ENCODE measurements at places on chromosomes 3 and 15. TPM values are rescaled to one million over a fixed set of nuclear protein-coding genes. Genes with fewer than 3 reads are reported as not detected.
A peak's percentile ranks its signal among the peaks of the same experiment; 100 is the strongest.

GRCh38 chr3:100068826-100069225, 45.5 kb downstream of the FILIP1L start:
- DNase-seq = peak; percentile 53

- DNase-seq = no peak
Observed at GRCh38 chr3:71514621-71515020, 68.9 kb downstream of the FOXP1 start.

Gene LMAN1L
- polyA plus RNA-seq = not detected

Gene TMC3
- 0.11 TPM for polyA plus RNA-seq

Gene CACNA2D2
- polyA plus RNA-seq = 14.0 TPM

DNA sequence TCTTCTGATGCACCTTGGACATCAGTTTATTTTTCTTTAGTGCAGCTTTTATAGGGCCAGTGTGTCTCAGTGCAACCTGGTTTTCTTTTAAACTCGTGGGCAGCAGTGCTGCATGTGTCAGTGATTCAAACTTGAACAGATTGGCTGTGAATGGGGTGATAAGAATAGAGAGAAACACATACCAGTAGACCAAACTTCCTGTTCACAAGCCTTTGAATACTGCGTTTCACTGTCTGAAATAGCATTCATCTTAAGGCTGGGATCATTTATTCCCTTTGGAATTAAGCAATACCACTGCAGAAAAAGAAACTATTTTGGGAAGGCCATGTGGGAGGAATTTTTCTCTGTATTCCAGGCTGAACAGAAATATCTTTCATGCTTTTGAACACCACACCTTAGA, 51.7 kb downstream of the PHLDB2 start:
- DNase-seq = no peak

DNA sequence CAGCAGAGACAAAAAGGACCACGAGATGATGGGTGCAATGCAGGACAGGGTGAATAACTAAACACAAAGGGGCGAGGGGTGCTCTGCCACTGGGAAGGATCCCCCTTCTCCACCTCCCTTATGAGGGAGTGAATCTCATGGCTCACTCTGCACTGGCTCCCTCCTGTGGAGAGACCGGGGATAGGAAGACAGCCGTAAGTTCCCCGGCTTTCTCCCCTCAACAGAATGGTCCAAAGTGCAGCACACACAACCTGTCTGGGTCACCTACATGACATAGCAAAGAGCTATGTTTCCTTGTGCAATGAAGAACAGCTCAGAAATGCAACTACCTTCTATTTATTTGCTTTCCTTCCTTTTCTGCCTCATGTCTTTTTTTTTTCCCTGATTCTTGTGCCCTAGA, 7.8 kb upstream of the ACSBG1 start:
- DNase-seq = no peak

Gene ZIC1
- not detected for polyA plus RNA-seq

DNA sequence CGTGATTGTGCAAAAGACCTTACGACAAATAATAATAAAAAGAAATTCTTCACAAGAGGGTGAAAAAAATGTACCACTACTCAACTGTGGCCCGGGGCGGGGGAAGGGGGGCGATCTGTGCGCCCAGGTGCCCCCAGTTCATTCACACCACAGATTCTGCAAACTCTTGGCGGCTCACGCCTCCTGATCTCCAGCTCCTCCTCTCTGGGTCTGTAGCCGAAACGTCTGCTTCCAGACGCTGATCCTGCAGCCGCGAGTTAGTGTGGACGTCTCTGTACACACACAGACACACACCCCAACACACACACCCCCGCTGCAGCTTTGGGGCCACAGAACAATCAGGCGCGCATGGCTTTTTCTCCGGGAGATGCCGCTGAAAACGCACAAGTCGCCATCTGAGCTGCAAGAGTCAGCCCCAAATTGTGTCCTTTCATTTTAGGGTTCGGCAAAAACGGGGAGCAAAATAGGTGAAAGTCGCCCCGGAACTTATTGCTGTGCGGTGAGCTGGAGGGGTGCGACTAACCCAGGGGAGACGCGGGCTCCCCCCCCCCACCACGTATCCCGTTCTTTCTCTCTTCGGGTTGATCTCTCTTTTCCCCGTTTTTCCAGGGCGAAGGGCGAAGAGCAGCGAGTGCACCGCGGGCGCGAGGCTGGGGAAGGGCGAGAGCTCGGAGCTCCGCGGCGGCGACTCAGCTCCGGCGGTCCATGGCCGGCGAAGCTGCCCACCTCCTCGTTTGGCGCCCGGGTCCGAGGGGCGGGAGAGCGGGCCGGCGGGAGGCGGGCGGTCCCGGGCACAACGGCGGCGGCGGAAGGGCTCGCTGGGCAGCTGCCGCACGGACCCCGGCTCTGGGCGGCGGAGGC, 505 bp upstream of the WNT5A start:
- peak; percentile 43 for DNase-seq

Gene KCNMB3
- polyA plus RNA-seq = 8.8 TPM

- DNase-seq = no peak
Observed at GRCh38 chr3:81938681-81939080, 177.2 kb upstream of the GBE1 start.

DNA sequence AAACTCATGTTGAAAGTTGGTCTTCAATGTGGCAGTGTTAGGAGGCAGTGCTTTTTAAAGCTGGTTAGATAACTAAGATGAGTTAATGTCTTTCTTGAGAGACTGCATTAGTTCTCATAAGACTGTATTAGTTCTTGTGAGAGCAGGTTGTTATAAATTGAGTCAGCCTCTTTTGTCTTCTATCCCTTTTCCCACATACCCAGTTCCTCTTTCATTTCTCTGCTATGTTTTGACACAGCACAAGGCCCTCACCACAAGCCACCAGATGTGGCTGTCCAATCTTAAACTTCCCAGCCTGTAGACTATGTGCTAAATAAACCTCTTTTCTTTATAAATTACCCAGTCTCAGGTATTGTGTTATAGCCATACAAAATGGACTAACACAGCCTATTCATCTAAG, 94.6 kb upstream of the SNTN start:
- no peak for DNase-seq

Gene KBTBD8
- 2.0 TPM for polyA plus RNA-seq

DNA sequence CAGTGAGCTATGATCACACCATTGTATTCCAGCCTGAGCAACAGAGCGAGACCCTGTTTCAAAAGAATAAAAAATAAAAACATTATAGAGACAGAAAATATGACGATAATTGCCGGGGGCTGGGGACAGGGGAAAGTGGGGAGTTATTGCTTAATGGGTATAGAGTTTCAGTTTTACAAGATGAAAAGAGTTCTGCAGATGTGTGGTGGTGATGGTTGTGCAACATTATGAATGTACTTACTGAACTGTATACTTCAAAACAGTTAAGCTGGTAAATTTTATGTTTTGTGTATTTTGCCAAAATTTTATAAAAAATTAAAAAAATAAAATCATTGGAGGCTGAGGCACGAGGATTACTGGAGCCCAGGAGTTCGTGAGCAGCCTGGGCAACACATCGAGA, 24.8 kb upstream of the ZNF774 start:
- DNase-seq = no peak

GRCh38 chr3:158846803-158847451, 45.1 kb downstream of the MFSD1 start:
- no peak for DNase-seq

Gene ANKRD63
- polyA plus RNA-seq = 0.32 TPM

DNA sequence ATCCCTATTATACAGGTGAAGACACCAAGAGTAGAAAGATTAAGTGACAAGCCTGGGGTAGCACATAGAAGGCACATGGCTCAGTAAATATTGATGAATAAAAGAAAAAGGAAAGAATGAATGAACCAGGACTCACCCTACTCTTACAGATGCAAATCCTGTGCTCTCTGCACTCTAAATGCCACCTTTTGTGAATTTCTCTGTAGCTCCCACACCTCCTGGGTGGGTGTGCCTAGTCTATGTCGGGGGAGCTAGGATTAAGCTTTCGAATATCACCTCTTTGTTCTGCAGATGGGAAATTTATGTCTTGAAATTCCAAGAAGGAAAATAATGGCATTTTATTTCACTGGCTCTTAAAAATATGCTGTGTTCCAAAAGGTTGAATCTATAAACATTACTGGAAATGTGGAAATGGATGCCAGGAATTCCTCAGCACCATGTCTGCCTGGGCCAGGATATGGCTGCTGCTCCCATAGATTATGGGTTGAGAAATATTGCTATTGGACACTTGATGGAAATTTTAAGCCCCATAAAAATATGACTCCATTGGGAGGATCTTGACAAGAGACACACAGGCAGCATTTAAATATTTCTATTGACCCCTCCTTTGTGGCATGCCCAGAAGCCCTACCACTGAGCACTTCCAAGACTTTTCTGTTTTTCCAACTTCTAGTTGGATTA, 43.3 kb downstream of the CCNB2 start:
- DNase-seq = no peak

DNA sequence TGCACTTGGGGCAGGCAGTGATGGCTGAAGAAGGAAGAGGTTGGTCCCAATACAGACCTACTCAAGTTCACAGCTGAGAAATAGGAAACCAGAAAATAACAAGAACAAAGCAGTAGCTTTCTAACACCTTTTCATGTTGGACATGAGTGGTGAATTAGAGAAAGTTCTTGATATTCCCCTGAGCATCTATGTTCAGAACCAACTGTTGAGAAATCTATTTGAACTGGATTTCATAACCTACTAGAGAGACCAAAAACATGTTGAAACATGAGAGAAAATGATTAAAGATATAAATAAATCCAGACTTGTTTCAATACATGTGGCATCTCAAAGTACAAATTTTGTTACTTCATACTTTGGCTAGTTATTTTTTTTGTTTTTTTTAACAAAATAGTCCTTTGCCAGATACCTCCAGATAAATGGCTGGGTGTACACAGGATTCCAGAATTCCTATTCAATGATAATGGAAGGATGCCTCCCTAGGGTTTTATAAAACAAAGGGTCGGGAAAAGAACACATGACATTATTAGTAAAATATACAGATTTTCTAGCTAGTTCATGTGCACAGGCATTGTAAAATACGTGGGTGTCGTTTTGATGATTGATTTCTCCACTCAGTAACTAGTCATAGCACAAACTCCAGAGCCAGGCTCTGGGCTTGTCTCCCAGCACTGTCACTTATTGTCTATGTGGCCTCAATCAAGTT, 34.4 kb upstream of the TNFSF10 start:
- no peak for DNase-seq

GRCh38 chr3:151299006-151299405, 17.6 kb downstream of the GPR87 start:
- no peak for DNase-seq

DNA sequence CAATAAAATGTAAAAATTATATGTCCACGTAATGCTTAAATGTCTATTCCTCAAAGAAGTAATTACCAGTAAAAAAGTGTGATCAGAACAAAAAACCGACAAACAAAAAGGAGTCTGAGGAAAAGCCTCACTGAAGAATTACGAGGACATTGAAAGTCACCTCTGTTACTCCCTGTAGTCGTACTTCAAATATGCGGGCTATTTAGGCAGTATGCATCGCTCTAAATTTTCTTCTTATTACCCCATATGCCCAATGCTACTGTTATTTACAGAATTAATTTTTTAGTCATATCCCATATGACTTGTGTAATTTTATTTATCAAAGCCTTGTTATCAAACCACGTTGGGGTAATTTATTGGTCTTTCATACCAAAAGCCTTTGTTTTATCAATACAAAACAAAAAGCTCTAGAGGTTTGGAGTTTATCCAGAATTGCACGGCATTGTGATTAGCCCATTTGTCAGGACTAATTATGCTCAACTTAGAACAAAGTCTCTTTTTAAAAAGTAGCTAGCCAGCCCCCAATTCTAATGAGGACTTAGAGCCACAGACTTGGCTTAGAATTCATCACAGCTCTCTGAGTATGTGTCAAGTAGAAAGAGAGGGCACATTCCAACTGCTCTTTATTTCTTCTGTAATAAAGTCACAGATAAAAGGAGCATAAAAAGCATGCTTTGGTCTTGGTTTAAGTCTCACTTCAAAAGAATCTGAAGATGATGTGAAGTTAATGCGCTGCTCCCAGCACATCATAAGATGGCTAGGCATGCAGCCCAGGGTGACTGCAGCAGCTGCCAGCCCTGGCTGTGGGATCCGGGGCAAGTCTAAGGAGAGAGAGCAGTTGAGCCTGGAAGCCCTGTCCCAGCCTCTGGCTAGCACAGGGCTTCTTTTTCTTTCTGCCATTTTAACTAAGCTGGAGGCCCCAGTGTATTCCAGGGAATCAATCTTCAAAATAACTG, 521.0 kb downstream of the GABRG3 start:
- no peak for DNase-seq

- no peak for DNase-seq
Observed at GRCh38 chr15:57403017-57403416, 26.7 kb downstream of the CGNL1 start.

GRCh38 chr15:36449084-36449661, 130.3 kb upstream of the CDIN1 start:
- DNase-seq = no peak

Gene GRK7
- 0.11 TPM for polyA plus RNA-seq

GRCh38 chr15:70512772-70513362, 250.5 kb downstream of the UACA start:
- DNase-seq = no peak

DNA sequence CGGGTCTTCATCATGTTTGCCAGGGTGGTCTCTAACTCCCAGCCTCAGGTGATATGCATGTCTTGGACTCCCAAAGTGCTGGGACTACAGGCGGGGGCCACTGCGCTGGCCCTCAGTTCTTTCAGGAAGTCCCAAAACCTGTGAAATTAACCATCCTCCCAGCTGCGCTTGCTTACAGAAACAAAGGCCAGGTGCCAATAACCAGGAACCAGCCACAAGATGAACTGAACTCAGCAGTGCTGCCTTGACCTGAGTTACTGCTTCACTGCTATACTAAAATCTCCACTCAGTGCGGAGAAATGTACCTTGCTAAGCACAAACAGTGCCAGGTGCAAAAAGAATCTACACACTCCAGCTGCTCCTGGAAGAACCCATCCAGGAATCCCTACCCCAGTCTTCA, 3.9 kb upstream of the GCHFR start:
- DNase-seq = no peak

DNA sequence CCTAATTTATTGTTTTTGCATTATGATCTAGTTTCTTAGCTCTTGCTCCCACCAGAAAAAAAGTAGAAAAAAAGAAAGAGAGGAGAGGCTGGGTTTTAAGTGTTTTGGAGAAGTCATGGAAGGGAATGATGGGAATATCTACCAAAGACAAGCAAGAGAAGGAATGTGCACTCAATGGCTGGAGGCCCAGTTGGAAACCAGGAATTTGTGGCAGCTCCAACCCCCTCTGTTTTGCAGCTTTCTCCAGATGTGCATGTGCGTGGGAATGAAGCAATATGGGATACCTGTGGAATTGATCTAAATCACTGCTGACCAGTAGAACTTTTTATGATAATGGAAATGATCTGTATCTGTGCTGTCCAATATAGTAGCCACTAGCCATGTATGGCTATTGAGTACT, 27.1 kb downstream of the EIF2AK4 start:
- DNase-seq = no peak
